Esophagus muscularis mucosa (tissue), 4 donors: ENCODE measurements at places on chromosomes 16 and 17. TPM values are rescaled to one million over a fixed set of nuclear protein-coding genes. Genes with fewer than 3 reads are reported as not detected.

The CCL8 gene
- total RNA-seq: not detected

The STX1B gene
- total RNA-seq: 1.2 TPM

The KCTD11 gene
- 9.1 TPM for total RNA-seq

The PYDC1 gene
- total RNA-seq: not detected

The SOX8 gene
- 4.2 TPM for total RNA-seq

The C16orf89 gene
- 2.0 TPM for total RNA-seq

The TRIM72 gene
- under 0.01 TPM for total RNA-seq

The ACSM5 gene
- 6.1 TPM for total RNA-seq

The TBC1D3G gene
- total RNA-seq: not detected

The KRT26 gene
- total RNA-seq: not detected

The SLC13A2 gene
- not detected for total RNA-seq

The DBNDD1 gene
- total RNA-seq: 5.8 TPM

The PCTP gene
- total RNA-seq: 11.2 TPM

The PRKCB gene
- total RNA-seq: 15.6 TPM

The ZNF286A gene
- 20.4 TPM for total RNA-seq

The FGF11 gene
- total RNA-seq: 1.3 TPM

The PIK3R5 gene
- 7.0 TPM for total RNA-seq

The PMP22 gene
- total RNA-seq: 171 TPM

The MT3 gene
- 12.5 TPM for total RNA-seq

The UTS2R gene
- not detected for total RNA-seq

The RAB37 gene
- 1.4 TPM for total RNA-seq

The TMED6 gene
- total RNA-seq: not detected

The CASKIN1 gene
- 0.17 TPM for total RNA-seq
